NCI-H146 (cell line): ENCODE measurements at places on chromosomes 2 and 18.

DNA sequence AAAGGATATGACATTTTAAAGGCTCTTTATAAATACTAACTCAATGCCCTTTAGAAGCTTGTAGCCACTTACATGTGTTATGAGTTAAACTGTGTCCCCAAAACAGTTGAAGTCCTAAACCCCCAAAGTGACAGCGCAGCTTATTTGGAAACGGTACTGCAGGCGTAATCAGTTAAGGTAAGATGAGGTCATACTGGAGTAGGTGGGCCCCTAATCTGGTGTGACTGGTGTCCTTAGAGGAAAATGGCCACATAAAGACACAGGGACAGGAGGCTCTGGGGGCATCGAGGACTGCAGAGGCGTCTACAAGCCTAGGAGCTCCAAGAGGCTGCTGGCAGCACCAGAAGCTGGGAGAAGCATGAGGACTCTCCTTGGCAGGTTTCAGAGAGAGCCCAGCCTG is 8.5 kb downstream of the TXNL4A start:
- no peak for DNase-seq

- DNase-seq = no peak
Measured at GRCh38 chr18:7953095-7953958, 386.2 kb downstream of the PTPRM start.

- no peak for DNase-seq
Measured at GRCh38 chr2:134218930-134219658, 34.8 kb upstream of the MGAT5 start.

GRCh38 chr2:72033636-72034035 is 114.0 kb downstream of the CYP26B1 start:
- DNase-seq = no peak

- DNase-seq = no peak
Measured at GRCh38 chr2:199469514-199470360, 12.0 kb upstream of the SATB2 start.

DNA sequence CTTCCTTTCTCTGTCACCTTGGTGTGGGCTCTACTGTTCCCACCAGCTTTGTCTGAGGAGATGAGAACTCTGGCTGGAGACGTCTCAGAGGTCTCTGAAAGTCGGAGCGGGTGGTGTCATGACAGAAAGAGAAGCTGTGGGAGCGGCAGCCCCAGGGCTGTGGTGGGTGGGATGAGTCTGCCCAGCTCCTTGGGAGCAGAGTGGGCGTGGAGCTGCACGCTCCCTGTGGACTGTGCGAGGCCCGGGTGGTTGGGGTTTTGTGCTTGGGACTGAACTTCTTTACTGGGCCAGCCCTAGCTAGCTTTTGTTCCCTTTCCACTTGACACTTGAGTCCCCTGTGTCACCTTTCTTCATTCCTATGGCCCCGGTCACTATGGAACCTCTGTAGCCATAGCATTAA is 10.4 kb downstream of the TOGARAM2 start:
- no peak for DNase-seq

DNA sequence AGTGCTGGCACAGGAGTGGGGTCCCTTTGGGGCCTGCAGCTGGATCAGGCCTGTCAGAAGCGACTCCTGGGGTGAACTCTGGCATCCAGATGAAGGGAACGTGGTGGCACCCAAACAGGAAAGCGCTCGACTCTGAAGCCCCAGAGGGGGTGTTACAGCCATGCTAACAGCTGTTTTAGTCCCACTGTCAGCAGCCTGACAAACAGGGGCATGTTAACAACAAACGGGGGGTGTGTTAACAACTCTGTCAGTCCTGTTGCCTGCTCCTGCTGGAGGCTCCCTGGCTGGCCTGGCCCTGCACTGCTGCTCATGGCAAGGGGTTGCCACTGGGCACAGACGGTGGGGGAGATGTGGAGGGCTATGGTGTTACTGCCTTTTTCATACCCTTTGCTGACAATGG is 2.6 kb upstream of the RNU2-63P start:
- DNase-seq = no peak

DNA sequence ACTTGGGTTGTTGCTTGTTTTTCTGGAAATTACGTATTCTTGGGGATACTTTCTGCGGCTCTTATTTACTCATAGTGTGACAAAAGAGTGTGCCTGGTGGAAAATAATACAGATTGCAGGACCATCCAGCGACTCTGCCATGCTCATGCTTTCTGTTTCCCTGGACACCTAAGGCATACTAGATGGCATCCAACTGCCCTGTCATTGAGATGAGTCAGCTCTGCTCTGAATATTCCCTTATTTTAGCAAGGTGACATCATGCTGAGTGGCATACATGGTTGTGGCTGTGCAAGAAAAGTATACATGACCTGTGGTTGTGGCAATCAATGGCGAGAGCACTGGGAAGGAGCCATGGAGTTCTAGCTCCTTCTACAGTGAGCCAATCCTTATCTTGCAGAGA is 471.0 kb downstream of the TMEM182 start:
- DNase-seq = no peak

DNA sequence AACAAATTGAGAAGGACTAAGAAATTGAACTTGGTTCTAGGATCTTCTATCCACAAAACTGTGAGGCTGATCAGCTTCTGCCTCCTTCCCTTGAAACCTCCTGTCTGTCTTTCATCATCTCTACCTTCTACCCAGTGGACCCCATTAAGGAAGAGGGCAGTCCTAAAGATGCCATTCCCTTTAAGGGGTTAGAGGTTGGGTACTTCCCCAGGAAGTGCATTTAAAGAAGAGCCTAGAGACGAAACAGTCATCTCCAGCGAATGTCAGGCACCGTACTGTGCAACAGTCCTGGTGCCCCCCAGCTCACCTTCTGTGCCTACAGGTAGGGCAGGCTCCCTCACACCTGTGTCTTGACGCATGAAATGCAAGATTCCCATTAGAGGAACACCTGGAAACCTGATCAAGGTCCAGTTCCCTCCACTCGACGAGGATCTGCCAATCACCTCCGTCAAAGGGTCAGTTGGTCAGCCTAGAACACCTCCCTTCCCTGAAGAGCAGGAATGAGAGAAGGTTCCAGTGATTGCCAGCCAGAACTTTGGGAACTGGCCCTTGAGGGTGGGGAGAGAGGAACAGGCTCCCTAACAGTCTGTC is 20.9 kb downstream of the LOXHD1 start:
- DNase-seq = no peak

- DNase-seq = no peak
Measured at GRCh38 chr2:237429753-237430152, 15.8 kb upstream of the COL6A3 start.

DNA sequence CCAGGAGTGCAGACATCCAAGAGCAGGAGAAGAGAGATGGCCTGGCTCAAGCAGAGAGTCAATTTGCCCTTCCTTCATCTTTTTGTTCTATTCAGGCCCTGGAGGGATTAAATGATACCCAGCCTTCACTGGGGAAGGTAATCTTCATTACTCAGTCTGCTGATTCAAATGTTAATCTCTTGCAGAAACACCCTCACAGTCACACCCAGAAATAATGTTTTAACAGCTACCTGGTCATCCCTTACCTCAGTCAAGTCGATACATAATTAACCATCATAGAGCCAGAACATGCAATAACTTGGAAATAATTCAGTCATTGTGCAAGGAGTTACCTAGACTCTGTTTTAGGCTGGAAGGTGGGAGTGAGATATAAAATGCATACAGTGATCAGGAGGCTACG is 163.7 kb upstream of the TNP1 start:
- no peak for DNase-seq

- no peak for DNase-seq
Measured at GRCh38 chr2:71884303-71885042, 263.2 kb downstream of the CYP26B1 start.

GRCh38 chr2:132400169-132400900 is 16.3 kb upstream of the GPR39 start:
- no peak for DNase-seq

DNA sequence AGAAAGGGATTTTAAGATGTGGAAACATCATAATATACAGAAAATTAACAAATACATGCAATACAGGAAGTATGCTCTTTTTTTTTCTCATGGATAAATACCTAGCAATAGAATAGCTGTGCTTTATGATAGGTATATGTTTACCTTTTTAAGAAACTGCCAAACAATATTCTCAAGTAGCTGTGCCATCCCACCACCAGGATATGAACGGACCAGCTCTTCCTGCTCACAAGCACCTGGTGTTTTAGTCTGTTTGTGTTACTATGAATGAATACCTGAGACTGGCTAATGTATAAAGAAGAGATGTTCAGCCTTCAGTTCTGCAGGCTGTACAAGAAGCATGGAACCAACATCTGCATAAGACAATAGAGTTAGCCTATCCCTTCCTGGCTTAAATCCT is 19.9 kb upstream of the UGT1A8 start:
- no peak for DNase-seq

DNA sequence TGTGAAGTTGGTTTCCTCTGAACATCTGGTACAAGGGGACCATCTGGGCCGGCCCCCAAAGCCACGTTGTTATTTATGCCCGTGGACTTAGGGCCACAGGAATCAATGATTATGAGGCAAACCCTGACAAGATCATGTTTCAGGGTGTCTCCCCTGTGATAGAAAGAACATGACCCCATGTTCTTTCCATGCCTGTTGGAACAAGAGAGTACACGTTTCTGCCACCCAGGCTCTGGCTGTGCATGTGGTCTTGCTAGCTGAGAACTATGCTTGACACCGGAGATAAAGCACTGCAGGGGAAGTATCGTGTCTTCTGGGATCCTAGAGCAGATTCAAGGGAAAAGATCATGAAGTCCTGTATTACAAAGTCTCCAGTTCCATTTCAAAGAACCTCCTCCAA is 64.2 kb downstream of the TMEM17 start:
- no peak for DNase-seq

DNA sequence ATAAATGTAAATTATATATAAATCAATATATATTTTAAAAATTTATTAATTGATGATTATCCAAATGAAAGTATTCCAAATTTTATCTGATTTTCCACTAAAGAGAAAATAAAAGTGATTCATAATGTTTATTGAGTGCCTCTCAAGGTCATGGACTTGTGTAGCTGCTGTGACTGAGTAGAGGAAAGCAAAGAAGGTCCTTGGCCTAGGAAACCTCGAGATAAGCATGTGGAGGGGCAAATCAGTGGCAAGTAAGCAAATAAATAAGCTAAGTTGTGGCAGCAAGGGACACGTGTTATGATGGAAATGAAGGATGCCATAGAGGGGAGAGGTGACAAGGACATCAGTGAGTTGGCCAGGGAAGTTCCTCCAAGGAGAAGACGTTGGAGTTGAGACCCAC is 866.1 kb upstream of the ID2 start:
- no peak for DNase-seq

GRCh38 chr18:22658318-22658717 is 240.6 kb upstream of the CTAGE1 start:
- DNase-seq = no peak

- no peak for DNase-seq
Measured at GRCh38 chr18:78069784-78070664, 820.4 kb downstream of the GALR1 start.

DNA sequence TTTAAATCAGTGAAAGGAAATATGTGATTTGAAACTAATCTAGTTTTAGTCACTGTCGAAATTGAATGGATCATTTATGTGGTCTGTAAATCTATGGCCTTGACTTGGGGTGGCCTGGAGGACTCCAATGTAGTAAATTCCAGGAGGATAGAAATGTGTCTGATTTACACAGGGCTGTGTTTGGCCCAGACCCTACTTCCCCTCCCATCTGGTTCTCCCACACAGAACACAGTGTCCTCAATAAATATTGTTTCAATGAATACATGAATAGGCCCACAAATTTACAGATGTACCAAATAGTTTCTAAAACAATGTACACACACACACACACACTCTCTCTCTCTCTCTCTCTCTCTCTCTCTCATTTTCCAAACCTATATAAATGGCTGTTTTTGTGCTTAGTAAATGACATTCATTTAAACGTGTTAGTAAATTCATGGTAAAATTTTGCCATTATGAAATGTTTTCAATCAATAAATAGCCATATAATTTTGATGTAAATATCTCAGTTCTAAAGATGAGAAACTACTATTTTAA is 1.9 kb downstream of the CCDC68 start:
- DNase-seq = no peak

DNA sequence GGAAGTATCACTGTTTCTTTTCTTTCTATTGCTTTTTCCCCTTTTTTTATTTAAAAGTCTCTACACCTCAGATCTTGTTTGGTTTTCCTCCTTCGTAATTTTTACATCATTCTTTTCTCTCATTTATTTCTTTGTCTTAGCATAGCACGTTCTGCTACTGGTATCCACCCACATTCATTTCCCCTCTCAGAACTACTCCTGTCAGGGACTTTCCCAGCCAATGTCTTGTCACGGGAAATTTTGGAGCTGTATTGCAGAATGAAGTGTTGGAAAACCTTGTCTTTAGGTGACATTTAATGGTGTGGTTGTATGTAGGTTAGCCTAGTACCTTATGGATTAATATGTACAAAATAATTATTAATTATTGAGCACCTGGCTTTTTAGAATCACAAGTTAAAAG is 34.0 kb downstream of the TTLL4 start:
- no peak for DNase-seq

DNA sequence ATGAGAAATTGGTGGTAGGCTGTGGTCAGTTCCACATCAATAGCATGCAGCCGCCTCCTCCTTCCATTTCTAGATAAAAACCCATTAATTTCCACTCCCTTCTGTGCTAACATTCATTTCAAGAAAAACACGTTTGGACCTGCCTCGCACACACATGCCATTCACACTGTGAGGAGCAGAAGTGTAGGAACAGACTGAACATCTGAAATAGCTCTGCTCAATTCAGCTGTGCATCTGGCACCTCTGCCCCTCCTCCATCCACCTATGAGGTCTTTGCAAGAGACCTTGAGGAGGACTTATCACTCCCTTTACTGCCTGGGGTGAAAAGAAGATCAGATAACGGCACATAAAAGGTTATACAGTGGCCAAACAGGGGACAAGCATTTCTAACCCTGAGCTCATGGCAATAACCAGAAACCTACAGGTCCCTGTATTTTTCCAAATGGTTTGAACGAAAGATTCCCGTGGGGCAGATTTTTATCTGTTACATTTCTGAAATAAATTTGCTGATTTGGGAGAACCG is 30.8 kb upstream of the LRP2 start:
- no peak for DNase-seq

- DNase-seq = no peak
Measured at GRCh38 chr18:32111706-32112105, 20.0 kb downstream of the RNF138 start.

- no peak for DNase-seq
Measured at GRCh38 chr2:239725551-239725890, 299.6 kb downstream of the NDUFA10 start.

DNA sequence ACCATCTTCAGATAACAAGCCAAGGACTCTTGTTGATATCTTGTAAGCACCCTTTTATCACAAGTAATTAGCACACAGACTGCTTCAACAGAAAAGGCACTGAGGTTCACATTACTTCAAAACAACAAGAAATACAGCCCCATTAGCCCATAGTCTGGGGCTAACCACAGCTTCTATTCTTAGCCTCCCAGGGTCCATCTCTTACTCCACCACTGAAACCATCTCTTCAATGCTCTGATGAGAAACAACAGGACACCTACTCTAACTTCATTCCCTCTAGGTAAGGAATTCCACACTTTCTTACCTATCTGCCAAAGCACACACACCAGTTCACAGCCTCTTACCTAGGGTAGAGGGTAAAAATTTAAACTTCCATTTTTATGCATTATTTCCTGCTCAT is 26.4 kb upstream of the CYTIP start:
- no peak for DNase-seq
